ENCODE measurements at places on chromosomes 2 and 18.

GRCh38 chr2:101382442-101382841 is 4.9 kb downstream of the CREG2 start:
- no peak for DNase-seq

GRCh38 chr2:53865962-53866361 is 6.2 kb upstream of the GPR75 start:
- DNase-seq: peak; percentile 22

DNA sequence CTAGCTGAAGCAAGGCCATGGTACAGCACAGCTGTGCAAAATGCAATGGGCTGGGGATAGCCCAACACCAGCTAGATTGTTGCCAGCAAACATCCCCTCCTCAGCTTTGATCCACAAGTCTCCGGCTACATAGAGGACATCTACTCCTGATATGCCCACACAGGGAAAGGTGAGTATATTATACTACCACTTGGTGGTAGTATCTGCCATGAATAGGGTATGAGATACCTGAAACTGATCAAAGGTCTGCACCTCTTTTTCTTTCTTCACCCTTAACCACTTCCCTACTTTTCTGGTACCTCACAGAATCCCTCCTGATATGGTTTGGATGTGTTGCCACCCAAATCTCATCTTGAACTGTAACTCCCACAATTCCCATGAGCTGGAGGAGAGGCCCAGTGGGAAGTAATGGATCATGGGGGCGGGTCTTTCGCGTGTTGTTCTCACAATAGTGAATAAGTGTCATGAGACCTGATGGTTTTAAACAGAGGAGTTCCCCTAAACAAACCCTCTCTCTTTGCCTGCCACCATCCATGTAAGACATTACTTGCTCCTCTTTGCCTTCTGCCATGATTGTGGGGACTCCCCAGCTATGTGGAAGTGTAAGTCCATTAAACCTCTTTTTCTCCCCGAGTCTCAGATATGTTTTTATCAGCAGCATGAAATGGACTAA is 279.6 kb downstream of the TXNL1 start:
- DNase-seq: peak; percentile 5

DNA sequence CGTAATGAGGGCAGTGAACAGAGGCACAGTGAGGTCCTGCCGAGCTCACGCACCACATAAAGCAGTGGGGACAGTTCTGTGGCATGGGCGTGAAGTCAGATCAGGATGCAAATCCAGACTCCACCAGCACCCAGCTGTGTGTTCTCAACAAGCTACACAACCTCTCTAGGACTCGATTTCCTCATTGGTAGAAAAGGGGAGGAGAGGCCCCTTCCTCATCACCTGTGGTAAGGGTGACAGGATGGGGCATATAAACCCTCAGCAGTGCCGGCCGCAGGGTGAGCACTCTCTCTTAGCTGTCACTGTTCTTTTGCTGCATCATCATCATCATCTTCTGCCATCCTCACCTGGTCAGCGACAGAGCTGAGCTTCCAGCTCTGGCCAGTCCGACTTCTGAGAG is 54.8 kb downstream of the C2orf76 start:
- no peak for DNase-seq

GRCh38 chr2:208584378-208584985 is 177.9 kb downstream of the PTH2R start:
- DNase-seq: no peak

GRCh38 chr2:41965909-41966295 is 81.9 kb upstream of the PKDCC start:
- DNase-seq: peak; percentile 38
